ENCODE measurements at places on chromosomes 3 and 15. TPM values are rescaled to one million over a fixed set of nuclear protein-coding genes. Genes with fewer than 3 reads are reported as not detected.

Gene GRM2
- not detected for total RNA-seq

Gene LTF
- not detected for total RNA-seq

Gene TMEM207
- not detected for total RNA-seq

- no peak for DNase-seq
These were observed 2.0 kb upstream of the SEMA3G start for GRCh38 chr3:52446631-52447511.

GRCh38 chr3:34109846-34110245 is 311.4 kb downstream of the PDCD6IP start:
- no peak for DNase-seq

Gene SKOR1
- not detected for total RNA-seq

GRCh38 chr3:160446522-160447056 is 3.0 kb downstream of the TRIM59 start:
- no peak for DNase-seq

- no peak for DNase-seq
These were observed 244.5 kb downstream of the OCA2 start for GRCh38 chr15:27854601-27855000.

DNA sequence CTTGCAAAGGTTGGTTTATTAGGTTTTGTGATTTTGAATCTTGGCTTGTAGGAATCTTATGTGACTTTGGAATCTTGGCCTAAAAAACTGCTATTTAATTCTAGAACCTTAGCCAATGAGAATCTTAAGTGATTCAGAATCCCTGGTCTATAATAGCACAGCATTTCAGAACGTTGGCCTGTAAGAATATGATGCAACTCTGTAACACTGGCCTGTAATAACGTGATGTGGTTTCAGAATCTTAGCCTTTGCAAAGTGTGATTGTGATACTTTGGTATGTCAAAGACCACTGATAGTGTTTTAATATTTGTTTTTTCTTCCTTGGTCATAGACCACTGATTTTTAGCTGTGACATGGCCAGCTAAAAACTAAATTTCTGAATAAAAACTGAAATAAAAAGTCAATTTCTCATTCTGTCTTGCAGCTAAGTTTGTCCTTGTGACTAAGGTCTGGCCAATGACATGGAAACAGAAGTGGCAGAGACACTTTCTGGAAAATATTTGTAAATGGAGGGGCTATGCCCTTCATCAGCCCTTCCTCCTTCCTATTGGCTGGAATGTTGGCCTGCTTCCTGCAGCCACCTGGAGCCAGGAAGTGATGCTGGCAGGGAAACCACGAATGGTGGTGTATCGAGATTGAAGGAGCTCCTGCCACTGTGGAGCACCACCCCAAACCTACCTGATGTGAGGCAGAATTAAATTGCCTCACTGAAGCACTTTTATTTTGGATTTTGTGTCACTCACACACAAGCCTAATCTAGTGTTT is 42.3 kb upstream of the CORO2B start:
- DNase-seq = no peak

DNA sequence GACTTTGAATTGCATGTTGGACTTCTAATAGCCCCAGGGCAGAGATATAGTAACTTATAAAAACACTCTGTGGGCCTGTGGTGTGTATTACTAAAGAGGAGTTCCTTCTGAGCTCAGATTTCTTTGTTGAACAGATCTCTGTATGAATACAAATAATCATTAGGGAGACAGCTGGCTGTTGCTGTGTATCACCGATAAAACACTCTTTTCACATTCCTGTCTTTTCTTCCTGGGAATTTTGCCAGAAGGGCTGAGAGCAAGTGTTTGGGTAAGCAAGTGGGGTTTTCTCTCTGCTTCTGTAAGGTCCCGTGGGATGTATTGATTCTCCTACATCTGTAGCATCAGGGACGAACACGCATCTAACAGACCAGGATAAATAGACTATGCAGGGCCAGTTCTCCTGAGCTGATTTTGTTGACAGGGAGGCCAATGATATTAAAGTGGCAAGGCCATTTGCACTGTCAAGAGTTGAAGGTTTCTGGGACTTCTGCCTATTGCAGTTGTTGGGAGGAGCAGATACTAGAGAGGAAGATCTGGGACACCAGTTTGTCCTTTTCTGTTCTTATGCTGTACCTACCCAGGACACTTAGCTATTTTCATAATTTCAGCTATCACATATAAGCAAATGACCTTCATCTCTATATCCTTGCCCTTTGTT is 225.9 kb upstream of the CD96 start:
- no peak for DNase-seq
